Activated gamma-delta T cell (primary cell): ENCODE measurements at places on chromosomes 13 and 19.

- peak; percentile 39 for DNase-seq
These were observed at the start of gene HOMER3 for GRCh38 chr19:18940769-18941627. TSS of gene HOMER3 (minus strand) at chr19:18941217. CDS start at chr19:18938982, 2,235 bp downstream.

- DNase-seq, result no peak
These were observed 130.1 kb downstream of the SLITRK1 start for GRCh38 chr13:83752141-83752540.

- DNase-seq, result no peak
These were observed 27.8 kb upstream of the IGFL4 start for GRCh38 chr19:46068345-46069258.

GRCh38 chr19:32830231-32831014, 39.1 kb downstream of the SLC7A9 start:
- no peak for DNase-seq

DNA sequence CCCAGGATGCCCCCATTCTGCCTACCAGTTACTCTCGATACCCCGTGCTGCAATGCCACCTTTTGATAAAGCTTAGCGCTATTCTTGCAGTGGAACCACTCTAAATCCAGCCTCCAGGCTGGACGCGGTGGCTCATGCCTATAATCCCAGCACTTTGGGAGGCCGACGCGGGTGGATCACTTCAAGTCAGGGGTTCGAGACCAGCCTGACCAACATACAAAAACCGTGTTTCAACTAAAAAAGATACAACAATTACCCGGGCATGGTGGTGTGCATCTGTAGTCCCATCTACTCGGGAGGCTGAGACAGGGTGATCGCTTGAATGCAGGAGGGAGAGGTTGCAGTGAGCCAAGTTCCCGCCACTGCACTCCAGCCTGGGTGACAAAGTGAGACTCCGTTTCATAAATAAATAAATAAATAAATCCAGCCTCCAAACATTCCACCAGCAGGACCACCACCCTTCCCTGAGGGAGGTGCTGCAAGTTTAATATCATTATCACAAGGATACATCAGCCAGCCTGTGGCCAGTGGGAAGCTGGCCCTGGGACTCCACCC, 27.7 kb downstream of the CYP2B6 start:
- no peak for DNase-seq

DNA sequence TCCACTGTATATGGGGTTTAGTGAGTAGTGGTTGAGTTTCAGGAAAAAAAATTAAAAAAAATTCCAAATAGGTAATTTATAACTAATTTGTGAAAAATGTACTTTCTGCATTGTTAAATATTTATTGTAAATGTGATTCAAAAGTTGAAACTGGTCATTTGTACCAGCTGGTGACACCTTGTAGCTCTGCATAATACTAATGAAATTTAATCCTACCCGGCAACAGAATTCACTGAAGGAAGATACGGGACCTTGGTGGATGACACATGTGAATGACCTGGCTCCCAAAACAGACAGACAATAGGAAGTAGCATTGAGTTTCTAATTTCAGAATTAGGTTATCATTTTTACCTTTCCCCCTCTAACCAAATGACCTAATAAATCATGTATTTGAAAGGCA, 73.8 kb downstream of the SLITRK6 start:
- no peak for DNase-seq

- no peak for DNase-seq
These were observed 54.9 kb upstream of the PCDH8 start for GRCh38 chr13:52903320-52903719.

- DNase-seq, result no peak
These were observed 17.2 kb downstream of the PKN1 start for GRCh38 chr19:14450168-14450874.

- DNase-seq, result no peak
These were observed 51.1 kb downstream of the TNFRSF19 start for GRCh38 chr13:23621316-23621645.
